ENCODE measurements at places on chromosomes 1 and 21.

DNA sequence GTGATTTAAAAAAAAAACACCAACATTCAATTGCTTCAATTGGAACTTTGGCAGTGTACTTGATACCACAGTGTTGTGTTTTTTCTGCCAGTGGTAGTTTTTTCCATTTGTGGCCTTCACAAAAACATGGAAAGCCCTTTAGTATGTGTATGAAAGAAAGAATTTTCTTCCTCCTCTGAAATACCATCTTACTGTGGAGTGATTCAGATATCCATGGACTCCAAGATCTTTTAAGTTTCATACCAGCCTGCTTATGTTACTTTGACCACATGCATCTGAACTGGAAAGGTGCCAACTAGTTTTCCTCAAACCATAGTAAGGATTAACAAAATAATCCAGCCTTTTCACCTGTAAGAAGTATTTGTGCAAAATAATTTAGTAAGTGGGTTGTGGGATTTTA, 3.4 kb downstream of the PPP2R5A start:
- H3K27ac ChIP-seq = no peak overlapping the region
- H3K4me1 ChIP-seq = peaks cover 46% of the 10 kb centered on the region
- H3K36me3 ChIP-seq = no peaks in the 10 kb centered on the region
- no peak for DNase-seq
- peak overlapping the region; percentile 17 for H3K4me3 ChIP-seq

- no peak overlapping the region for H3K27ac ChIP-seq
- H3K36me3 ChIP-seq = no peaks in the 10 kb centered on the region
- H3K4me3 ChIP-seq = no peak overlapping the region
- peak; percentile 67 for DNase-seq
- H3K27me3 ChIP-seq = no peaks in the 10 kb centered on the region
Measured at GRCh38 chr21:42063191-42063570, 7.9 kb upstream of the UMODL1 start.

DNA sequence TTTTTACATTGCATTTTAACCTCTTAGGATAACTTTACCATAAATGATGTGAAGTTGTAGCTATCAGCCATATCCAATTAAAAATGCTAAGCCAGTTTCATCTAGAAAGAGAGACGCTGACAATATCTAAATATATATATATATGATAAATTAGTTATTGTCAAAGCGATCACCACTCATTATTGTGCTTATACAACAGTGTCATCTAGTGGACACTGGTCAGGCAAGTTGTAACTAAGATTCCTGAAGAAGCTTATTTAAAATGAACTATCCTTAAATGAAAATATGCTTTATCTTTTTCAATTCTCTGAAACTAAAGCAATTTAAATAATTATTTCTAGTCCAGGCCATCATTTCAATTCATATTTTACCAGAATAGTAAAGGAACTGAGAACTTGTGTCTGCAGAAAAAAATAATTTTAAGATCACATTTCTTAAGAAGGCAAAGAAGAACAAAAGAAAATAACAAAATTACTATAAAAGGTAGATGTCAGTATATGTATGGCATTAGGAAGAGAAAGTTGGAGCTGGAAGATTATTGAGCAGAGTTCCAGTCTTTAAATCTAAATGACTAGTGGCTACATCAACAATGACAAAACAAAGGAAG, 193.3 kb upstream of the SNX7 start:
- no peak overlapping the region for H3K4me3 ChIP-seq
- H3K36me3 ChIP-seq = no peaks in the 10 kb centered on the region
- H3K27ac ChIP-seq = no peak overlapping the region
- no peaks in the 10 kb centered on the region for H3K27me3 ChIP-seq

GRCh38 chr1:232969799-232970198, 19.4 kb downstream of the NTPCR start:
- peaks cover 11% of the 10 kb centered on the region for H3K36me3 ChIP-seq
- no peaks in the 10 kb centered on the region for H3K4me1 ChIP-seq
- DNase-seq = no peak

Measured in thyroid gland (tissue), 4 donors.